ENCODE measurements at places on chromosomes 6 and 20. TPM values are rescaled to one million over a fixed set of nuclear protein-coding genes. Genes with fewer than 3 reads are reported as not detected.
A peak's percentile ranks its signal among the peaks of the same experiment; 100 is the strongest.

The ADGRG6 gene
- total RNA-seq: 4.4 TPM

The GRM1 gene
- total RNA-seq: 4.1 TPM

The STX11 gene
- total RNA-seq: 13.2 TPM

The CENPW gene
- total RNA-seq: 0.60 TPM

The CCHCR1 gene
- 15.8 TPM for total RNA-seq

DNA sequence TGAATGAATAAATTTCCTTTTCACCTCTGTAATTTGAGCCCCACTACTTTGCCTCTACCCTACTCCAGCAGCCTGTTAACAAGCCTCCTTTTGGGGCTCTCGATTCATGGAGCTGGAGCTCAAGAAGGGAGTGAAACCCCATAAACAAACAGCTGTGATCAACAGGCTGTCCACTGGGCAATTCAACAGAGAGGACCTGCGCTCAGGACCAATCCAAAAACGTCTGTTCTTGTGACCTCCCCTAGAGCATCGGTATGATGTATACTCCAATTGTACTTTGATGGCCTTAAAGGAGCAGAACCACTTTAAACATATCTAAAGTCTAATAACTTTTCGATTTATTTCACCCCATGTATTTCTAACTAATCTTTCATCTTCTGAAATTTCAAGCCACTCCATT is 37.4 kb downstream of the HIVEP2 start:
- DNase-seq: no peak

DNA sequence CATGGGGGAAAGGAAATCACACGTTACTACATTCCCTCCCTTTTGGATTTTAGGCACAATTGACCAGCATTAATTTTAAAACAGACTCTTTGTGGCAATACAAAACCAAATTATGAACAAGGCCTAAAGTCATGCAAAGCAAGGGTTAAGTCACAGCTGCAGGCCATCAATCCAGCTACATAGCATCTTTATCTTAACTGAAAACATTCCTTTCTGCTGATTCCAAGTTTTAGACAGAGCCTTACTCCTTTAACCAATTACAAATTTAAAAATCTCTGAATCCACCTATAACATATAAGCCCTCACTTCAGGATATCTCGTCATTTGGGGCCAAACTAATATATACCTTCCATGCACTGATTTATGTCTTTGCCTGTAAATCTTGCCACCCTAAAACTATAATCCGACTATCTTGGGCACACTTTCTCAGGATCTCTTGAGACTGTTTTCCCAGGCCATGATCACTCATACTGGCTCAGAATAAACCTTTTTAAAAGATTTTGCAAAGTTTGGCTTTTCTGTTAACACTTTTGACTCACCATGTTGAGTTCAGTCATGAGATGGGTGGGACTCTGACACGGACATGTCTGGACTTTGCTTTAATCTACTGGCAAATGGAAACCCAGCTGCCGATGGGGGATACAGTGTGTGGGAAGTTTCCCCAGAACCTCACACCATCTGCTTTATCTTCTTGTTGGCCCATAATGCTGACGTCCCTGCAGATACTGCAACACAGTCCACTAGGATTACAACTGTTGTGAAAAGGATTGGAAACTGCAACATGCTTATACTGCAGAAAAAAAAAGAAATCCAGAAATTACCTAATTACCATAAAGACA is 757.0 kb downstream of the PTPRT start:
- peak; percentile 65 for DNase-seq

GRCh38 chr20:9389346-9389745 is 125.0 kb upstream of the LAMP5 start:
- DNase-seq: no peak

DNA sequence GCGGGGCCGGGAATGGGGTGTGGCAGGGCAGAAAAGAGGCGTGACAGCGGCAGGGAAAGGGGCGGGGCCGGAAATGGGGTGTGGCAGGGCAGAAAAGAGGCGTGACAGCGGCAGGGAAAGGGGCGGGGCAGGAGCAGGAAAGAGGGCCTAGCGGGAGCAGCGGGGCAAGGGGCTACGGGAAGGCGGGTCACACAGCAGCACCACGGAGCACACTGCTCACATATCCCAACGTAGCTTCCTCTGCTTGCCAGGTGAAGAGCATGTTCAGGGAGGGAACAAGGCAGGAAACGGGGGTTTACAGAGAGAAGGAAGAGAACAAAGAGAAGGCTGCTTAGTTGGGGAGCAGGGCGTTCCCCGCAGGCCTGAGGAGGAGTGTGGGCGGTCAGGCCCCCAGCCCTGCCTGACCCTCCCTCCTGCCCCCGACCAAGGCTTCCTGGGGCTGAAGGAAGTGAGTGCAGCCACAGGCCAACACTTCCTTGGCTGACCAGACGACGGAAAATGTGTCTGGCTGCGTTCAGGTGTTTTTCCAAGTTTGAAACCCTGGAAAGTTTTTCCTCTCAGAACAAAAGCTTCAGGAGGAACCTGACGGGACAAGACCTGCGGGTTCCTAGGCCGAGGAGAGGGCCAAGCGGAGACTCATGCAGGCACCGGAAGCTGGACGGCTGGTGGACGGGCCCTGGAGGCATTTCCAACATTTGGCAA is 13.8 kb downstream of the UCKL1 start:
- peak; percentile 45 for DNase-seq

- no peak for DNase-seq
Observed at GRCh38 chr6:106097411-106098231, 11.5 kb downstream of the PRDM1 start.

DNA sequence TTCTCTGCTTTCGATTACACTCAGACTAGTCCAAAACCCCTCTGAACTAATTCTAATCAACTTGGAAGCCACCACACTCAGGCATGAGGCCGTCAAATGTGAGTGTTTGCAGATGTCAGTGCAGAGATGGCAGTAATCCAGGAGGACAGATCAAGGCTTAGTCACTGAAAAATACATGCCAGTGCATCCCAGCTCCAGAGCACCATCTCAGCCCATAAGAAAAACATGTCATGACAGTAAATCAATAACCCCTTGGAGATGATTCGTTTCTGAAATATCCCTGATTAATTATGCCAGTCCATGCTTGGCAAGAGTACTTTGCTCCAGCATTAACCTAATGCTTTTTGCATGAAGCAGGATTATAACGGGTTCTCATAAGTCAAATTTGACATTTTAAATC is 179.5 kb downstream of the ADAT2 start:
- DNase-seq: no peak

DNA sequence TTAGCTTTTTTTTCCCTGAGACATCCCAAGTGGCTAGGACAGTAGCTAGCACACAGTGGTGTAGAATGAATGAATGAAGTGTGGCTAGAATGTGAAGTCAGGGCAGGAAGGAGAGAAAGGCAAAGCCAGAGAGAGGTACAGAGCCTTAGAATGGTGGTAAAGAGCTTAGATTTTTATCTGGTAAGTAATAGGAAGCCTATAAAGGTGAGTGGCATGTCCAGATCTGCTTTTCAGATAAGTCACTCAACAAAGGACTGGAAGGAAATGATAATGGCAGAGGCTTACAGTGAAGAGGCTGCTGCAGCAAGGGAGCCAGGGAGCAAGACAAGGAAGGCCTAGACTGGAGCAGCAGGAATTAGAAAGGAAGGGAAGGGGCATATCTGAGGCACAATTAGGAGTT is 96.0 kb upstream of the PRDM1 start:
- no peak for DNase-seq

DNA sequence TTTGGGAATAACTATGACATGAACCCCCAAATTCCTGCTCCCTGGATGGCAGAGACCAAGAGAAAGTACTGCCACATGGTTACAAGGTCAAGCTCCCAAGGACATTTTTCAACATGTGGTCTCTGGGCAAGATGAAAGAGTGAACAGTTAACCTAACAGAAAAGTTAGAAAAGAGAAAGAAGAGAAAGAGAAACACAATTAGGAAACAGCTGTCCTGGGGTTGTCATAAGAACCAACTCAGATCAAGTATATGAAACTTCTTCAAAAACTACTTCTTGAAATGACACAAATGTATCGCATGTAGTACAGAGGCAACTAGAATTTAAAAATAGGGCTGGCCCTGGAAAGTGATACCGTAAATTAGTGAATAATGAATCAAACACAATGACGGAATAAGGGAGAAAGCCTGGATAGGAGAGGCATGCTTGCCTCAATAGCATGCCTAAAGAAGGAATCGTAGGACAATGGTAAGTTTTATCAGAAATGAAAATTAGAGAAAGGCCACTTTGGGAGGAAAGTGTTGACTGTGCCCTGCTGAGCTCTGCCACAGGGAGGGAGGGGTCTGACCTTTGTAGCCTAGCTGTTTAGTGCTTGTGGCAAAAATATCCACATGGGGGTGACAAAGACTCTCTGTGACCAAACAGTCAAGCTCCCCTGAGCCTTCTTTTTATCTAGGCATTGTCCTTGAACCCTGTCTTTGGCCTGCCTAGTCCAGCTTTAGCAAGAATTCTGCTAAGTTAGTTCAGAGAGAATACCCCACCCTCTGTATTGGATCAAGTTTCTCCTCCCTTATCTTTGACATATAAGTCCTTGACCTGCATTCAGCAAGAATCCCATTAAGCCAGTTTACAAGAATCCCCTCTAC is 4.3 kb upstream of the DCBLD1 start:
- DNase-seq: no peak

DNA sequence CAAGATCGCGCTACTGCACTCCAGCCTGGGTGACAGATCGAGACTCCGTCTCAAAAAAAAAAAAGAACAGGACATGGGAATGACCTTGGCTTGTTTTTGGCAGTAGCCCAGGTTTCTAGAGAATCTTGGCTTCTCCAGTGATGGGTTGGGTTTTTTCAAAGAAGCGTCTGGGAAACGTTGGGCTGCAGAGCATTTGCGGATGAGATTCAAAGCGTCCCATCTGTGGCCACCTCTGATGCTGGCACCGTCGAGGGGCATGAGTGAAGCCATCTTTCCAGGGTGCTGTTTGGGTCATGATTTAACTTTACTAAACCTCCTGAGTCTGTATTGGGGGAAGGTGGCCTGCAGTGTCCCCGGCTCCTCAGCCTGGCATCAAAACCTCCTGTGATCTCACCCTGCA is 43.2 kb upstream of the SRF start:
- DNase-seq: no peak

- peak; percentile 29 for DNase-seq
Observed at GRCh38 chr20:57426271-57426689, 35.1 kb downstream of the RBM38 start.

GRCh38 chr6:167549213-167549612 is 224.3 kb downstream of the TTLL2 start:
- no peak for DNase-seq

DNA sequence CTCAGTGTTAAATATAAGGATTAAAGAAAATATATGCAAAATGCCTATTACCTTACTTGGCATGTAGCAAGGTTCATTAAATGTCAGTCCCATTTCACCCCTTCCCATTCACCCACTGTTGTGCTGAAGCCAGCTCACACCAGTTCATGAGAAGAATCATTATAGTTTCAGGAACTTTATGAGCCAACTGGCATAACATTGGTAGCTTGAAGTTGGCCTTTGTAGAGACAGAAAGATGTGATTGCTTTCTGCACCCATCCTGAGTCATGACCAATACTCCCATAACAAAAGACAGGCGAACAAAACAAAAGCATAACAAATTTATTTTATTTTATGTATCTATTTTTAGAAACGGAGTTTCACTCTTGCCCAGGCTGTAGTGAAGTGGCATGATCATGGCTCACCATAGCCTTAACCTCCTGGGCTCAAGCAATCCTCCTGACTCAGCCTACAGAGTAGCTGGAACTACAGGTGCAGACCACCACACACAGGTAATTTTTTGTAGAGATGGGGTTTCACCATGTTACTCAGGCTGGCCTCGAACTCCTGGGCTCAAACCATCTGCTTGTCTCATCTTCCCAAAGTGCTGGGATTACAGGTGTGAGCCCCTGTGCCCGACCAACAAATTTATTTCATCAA is 17.6 kb upstream of the IER3 start:
- no peak for DNase-seq

GRCh38 chr6:143941852-143942627 is 66.0 kb downstream of the PLAGL1 start:
- no peak for DNase-seq

- peak; percentile 65 for DNase-seq
Observed at GRCh38 chr6:35496841-35497570, at the start of gene TEAD3. TSS of gene TEAD3 (minus strand) at chr6:35497079.

- no peak for DNase-seq
Observed at GRCh38 chr6:45712786-45713185, 302.9 kb downstream of the CLIC5 start.
